ENCODE measurements at places on chromosomes 7 and 10.

GRCh38 chr7:151857866-151858450 is 19.0 kb downstream of the PRKAG2 start:
- DNase-seq, result no peak

- DNase-seq, result no peak
Measured at GRCh38 chr10:113138937-113139585, 189.0 kb downstream of the TCF7L2 start.

DNA sequence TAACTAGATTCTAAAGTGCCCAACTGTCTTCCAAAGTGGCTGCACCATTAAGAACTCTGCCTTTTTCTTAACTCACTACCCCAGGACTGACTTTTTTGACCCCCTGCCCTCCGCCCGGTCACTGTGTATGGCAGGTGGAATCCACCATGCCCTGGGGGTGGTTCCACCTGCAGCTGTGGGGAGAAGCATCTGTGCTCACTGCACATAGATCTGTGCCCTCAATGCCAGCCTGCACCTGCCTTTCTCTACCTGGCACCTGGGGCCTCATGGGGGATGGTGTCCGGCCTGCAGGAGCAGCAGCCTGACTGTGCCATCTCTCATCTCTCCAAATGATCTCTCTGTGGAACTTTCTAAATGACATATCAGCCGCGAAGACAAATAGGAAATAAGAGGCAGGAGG is 353.5 kb downstream of the PAXIP1 start:
- DNase-seq, result no peak

- DNase-seq, result peak; percentile 57
Measured at GRCh38 chr10:31961277-31962074, 32.8 kb upstream of the ARHGAP12 start.

GRCh38 chr7:140325600-140325999 is 72.7 kb downstream of the SLC37A3 start:
- DNase-seq, result no peak

DNA sequence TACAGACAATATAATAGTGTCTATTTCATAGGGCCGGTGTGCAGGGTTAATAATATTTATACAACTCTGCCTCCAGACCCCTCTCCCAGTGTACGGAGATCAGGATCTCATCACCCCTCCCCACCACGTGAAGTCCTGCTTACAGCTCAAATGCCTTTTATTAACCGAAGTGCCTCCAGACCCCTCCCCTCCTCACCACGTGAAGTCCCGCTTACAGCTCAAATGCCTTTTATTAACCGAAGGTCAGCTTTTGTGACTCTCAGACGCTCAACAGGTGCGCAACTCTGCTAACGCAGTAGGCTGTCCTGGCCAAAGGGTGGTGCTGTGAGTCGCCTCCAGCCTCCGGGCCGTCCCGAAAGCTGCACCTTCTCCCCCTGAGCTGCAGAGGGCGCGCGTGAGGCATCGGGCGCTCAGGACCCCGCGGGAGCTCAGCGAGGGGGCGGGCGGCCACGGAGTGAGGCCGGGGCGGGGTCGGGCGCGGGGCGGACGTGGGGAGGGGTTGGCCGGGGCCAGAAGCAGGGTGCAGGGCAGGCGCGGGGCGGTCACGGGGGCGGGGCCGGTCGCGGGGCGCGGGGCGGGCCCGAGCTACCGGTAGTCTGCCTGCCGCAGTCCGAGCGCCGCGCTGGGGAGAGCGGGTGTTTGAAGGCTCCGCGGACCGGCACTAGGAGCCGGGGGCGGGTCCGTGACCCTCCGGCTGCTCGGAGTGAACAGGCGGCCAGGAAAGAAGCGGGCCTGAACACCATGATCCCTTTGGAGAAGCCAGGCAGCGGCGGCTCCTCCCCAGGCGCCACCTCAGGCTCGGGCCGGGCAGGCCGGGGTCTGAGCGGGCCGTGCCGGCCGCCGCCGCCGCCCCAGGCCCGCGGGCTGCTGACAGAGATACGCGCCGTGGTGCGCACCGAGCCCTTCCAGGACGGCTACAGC is at the start of gene STK17A:
Gene STK17A, plus strand, starts transcription at position 606 of the 921 bp plus-strand sequence. Its CDS starts 136 bp downstream, at position 742.
- peak; percentile 98 for DNase-seq

DNA sequence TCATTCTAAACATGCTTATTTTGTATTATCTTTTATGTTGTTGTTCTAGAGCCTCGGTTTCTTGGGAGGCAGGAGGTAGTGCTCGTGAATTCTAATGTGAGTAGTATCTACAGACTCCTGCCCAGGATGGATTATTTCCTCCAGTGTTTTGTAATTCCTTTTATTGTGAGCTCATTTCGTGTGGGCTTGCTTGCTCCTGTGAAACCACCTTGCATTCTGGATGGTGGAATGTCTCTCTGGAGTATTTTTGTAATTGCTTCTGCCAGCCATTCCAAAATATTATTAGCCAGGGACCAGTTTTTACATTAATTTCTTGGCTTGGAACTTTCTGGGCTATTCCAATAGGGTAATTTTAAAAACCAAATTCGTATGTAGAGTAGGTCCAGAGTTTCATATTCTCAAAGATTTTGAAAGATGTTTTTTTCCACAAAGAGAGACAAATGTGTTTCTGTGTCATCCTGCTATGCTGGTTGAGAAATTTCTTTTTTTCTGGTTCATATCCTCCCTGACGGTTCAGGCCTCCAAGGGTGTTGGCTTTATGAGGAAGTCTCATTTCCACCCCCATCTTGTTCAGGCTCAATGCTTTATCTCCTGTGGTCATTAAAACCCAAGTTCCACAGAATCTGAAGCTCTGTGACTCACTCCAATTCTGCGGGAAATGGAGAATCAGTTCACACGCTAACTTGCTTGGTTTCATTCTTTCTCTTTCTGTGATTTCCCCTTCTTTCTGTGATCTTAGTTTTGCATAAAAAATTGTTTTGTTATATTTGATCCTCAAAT is 41.7 kb upstream of the CALD1 start:
- peak; percentile 72 for DNase-seq

- peak; percentile 77 for DNase-seq
Measured at GRCh38 chr7:12709726-12710502, 22.5 kb downstream of the ARL4A start.

DNA sequence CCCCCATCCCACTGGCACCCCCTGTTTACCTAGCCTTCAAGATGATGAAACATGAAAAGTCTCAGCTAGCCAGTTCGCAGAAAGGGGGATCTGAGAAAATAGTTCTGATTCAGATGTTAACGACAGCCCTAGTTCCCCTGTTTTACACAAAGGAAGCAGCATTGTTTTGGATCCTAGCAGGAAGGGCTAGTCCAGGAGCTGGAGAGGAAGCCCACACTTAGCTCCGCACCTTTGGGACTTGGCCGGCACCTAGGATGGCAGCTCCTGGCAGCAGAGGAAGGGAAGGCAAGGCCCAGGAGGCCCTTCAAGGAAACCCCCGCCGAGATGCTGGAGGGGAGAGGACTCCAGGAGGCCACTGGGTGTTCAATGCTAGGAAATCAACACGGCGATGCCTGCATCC is 29.0 kb upstream of the MGMT start:
- no peak for DNase-seq

GRCh38 chr7:27351786-27352185 is 109.2 kb downstream of the EVX1 start:
- DNase-seq, result no peak

- peak; percentile 49 for DNase-seq
Measured at GRCh38 chr7:47693216-47693615, 111.3 kb upstream of the TNS3 start.

DNA sequence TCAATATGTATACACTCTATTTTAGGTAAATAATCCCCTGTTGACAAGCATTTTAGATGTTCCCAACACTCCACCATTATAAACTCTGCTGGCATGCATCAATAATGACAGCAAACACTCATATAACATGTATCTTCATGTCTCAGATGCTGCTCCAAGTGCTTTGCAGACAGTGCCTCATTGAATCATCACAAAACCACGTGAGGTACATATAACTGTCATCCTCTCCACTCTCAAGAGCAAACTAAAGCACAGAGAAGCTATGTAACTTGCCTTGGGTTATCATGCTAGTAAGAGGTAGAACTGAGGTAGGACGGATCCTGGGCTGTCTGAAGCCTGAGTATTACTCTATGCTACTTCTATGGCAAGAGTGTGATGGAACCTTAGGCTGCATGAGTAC is 72.5 kb upstream of the GSDME start:
- DNase-seq, result no peak
